ENCODE measurements at places on chromosomes 1 and 21.

DNA sequence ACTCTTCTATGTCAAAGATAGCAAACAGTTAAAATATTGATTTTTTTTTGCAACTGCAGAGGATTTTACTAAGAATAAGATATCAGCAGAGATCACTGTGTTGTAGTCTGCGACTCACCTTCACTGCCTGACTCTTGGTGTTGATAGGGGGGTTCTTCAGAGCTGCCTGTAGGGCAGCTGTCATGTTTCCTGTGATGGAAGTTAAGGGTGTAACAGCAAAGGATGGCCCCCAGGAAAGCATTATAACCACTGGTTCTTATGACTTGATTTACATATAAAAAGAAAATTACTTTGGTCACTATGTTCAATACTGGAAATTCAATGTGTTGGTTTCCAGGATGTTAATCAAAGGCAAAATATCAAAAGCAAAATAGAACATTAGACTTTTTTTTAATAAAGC is 2.6 kb downstream of the ARPC5 start:
- DNase-seq: no peak

GRCh38 chr1:234921266-234922062 is 207.2 kb downstream of the TOMM20 start:
- no peak for DNase-seq

GRCh38 chr1:169060919-169061639 is 45.4 kb upstream of the ATP1B1 start:
- peak; percentile 56 for DNase-seq

DNA sequence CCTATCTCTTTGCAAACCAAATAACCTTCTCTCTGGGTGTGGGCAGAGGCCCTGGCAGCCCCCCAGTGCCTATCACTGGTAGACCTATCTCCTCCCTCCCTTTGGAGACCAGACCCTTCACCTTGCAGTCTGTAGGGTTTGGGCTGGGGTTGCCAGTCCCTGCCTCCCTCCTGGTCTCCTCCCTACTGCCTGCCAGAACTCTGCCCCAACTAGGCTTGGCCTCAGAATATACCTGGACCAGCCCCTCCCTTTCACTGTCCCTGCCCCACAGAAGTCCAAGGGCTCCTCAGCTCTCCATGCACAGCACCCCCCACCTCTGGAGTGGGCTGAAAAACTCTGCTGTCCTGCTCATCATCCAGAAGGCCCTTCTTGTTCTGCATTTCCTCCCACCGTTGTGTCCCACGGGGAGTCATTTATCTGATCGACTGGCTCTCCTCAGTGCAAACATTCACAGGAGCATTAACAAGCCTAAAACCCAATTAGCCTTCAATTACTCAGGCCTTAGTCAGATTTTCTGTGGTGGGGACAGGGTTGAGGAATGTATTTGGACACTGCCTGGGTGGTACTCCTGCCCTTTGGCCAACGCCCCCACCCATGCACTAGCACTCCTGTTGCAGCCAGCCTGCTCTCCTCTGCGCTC is 27.7 kb upstream of the DMBX1 start:
- no peak for DNase-seq

DNA sequence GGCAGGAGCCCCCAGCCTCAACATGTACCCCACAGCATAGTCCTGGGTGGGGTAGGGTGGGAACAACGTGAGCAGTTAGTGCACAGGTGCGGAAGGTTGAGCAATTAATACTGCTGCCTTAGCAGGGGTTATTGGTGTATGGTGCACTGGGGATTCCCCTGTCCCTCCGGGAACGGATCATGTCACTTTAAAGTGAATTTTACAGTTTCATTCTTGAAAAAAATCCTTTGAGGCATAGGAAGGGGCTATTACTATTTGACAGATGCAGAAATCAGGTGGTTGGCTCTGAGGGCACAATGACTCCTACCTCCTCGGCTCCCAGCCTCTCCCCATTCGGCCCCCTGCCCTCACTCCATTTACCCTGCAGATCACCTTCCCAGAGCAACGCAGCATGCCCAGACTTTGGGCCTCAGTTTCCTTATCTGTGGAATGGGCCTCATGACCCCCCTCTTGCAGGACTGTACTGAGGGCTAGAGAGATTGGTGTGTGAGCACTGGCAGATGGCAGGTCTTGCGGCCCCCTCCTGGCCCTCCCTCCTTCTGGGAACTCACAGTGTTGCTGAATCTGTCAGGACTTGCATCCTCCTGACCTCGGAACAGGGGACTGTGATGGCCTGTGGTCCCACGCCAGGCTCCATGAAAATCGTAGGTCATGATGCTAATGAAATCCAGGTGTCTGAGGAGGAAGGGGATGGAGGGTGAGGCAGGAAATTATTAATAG is 5.1 kb upstream of the MYBPH start:
- DNase-seq: no peak

GRCh38 chr1:193036337-193037047 is 22.7 kb downstream of the UCHL5 start:
- no peak for DNase-seq

GRCh38 chr1:7302873-7303272 is 468.2 kb upstream of the VAMP3 start:
- no peak for DNase-seq

DNA sequence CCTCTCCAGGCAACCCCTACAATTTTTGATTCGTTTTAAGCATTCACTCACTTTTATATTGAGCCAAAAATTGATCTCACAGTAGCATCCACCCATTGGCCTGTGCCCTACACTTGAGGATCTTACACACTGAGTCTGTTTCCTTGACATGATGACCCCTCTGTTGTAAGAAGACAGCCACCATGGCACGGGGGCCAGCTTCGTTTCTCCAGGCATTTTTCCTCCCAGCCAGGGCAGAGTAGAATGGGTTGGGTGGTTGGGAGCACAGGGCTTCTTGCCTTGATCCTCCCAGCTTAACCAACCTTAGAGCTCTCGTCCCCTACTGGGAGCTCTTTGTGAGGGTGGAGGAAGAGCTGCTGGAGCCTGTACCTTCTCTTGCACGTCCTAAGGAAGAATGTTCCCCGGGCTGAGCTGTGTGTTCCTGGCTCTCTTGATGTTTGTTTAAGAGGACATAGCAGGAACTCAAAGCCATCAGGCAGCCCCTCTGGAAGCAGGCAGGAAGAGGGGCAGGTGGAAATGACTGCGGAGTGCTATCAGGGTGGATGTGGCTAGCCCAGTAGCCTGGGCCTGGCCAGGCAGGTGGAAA is 213.2 kb upstream of the TMEM51 start:
- DNase-seq: no peak

- peak; percentile 86 for DNase-seq
Measured at GRCh38 chr1:38334930-38335592, 288.5 kb upstream of the POU3F1 start.
